ENCODE measurements at places on chromosomes 16 and 17.

GRCh38 chr16:89156740-89157645, 14.6 kb upstream of the CDH15 start:
- no peak for DNase-seq

DNA sequence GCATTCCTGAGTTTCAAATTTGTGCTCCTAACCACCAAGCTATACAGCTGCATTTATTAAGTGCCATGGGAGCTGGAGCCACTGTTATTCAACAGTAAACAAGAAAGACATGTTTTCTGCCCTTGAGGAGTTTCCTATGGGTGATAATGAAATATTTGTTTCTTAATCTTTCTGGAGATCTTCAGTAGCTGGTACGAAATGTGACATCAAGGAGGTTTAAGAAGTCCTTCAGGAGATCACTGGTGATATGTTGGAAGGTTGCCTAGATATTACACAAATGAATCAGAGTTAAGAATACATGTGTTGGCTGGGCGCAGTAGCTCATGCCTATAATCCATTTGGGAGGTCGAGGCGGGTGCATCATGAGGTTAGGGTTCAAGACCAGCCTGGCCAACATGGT, 14.9 kb downstream of the RHOT1 start:
- no peak for DNase-seq

DNA sequence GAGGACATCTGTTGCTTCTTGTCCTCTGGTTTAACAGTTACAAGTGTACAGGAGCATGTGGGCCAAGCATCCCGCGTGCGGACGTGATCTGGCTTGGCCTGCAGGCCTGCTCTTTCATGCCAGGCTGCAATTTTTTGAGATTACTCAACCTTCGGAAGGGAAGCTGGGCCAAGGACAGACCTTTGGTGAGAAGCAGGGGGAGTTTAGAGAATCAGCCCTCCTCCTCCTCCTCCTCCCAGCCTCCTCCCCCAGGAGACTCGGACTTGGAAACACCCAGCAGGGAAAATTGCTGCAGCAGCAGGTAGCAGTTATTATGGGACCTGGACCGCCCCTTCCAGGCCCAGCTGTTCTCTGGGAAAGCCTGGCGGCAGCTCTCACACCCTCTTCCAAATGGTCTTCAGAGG, 5.1 kb upstream of the KLHL36 start:
- DNase-seq: no peak

DNA sequence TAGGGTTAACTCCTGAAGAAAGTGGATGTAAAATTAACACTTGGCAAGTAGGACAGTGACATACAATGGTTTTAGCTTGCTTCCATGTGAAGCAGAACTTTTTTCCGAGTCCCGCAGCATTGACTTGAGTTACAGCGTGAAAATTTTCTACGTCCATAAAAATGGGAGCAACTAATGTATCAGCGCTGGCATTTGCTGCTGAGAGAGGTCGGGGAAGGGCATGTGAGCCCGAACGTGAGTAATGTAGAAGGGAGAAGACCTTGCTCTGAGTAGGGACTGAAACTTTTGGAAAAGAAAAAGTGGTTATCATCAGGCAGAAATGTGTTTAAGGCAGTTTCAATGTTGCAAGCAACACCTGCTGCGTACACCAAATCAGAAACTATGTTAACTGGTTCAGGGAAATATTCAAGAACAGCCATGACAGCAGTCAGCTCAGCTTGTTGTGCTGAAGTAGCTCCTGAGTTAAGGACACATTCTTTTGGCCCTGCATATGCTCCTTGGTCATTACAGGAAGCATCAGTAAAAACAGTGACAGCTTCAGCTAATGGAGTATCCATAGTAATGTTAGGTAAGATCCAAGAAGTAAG, 70.9 kb upstream of the ARL4D start:
- DNase-seq: no peak

- DNase-seq: no peak
Measured at GRCh38 chr16:71627731-71628181, 1.8 kb downstream of the MARVELD3 start.

GRCh38 chr16:28575446-28576109, 21.3 kb downstream of the SULT1A2 start:
- no peak for DNase-seq

GRCh38 chr16:85601272-85601639, 11.9 kb upstream of the GSE1 start:
- DNase-seq: no peak

GRCh38 chr17:11404431-11405276, 163.6 kb downstream of the SHISA6 start:
- DNase-seq: no peak

Measured in T-helper 2 cell (primary cell).